Neural progenitor cell (in vitro differentiated cells): ENCODE measurements at places on chromosomes 6 and 20. TPM values are rescaled to one million over a fixed set of nuclear protein-coding genes. Genes with fewer than 3 reads are reported as not detected.

DNA sequence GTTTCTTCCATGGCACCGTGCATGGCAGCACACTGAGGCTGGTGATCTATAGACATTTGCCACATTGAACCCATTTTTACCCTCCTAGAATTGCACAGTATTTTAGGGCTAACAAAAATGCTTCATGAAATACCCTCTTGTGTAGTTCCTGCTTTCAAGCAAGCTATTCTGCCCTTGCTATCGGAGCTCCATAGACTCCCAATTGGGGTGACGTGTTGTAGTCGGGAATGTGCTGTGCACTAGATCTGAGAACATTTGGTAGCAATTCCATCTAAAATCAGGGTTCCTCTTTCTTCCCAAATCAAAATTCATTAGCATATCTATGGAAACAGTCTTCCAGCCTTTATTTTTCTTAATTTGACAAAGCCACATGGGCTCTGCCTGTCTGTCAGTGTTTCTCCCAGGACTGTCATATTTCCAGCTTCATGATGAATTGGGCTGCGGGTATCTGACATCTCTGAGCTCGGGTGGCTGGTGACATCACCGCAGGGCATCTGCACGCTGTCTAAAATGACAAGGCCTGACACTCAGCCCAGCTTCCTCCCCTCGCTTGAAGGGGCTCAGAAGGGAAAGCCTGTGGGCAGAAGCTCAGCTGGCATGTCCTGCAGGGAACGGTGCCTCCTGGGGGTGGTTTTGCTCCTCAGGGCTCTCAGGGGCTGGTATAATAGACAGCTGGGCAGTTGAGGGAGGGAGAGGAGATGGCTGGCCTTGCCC is 406.4 kb downstream of the QKI start:
- no peak for DNase-seq

DNA sequence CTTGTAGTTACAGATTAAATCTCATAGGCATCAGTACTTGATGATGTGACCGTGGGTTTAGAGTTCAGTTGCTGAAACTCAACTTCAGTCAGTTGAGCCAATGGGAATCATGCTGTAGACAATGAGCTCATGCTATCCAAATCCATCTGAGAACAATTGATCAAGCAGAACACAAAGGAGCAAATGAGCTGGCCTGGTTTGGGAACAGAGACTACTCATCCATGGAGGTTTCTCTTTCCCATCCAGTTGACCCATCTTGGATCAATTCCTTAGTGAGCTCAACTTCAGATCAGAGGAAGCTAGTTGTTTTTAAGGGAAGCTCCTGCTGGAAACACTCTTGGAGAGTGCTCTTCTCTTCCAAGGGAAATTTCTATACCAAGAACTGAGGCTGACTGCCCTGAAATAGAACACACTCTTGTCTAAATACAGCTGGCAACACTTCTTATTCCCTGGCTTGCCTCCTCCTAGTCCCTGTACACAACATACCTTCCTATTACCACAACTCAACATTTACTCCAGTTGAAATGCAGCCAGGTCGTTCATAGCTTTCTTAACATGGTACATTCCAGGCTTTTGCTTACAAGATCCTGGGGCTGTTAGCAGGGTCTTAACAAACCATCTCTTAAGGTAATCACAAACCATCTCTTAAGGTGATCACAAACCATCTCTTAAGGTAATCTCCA is 203.9 kb upstream of the PRDM1 start:
- DNase-seq = no peak

The OPN5 gene
- not detected in 2 replicates for total RNA-seq

- peak; percentile 2 for DNase-seq
Observed at GRCh38 chr6:135826236-135826804, 25.2 kb upstream of the PDE7B start.

DNA sequence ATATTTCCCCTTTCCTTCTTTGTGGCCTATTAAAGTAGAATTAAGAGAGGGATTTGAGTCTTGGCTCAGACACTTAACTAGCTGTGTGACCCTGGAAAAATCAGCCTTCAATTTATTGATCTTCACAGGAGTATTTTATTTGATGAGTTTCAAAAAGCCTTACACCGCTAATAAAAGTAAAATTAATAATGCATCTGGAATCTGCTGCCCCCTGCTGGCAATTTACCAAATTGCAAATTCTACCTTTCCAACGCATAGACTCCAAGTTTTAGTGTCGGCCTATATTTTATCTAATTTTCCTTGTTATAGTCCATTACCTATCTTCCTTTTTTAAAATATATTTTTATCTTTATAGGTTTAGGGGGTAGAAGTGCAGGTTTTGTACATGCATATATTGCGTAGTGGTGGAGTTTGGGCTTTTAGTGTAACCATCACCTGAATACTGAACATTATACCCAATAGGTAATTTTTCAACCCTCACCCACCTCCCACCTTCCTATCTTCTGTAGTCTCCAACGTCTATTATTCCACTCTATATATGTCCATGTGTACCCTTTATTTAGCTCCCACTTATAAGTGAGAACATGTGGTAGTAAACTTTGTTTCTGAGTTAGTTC is 46.3 kb downstream of the GOPC start:
- peak; percentile 30 for DNase-seq

GRCh38 chr6:146028252-146028795 is 538 bp upstream of the GRM1 start:
- DNase-seq = peak; percentile 89

The IL20RA gene
- not detected in 2 replicates for total RNA-seq

The OTOR gene
- not detected in 2 replicates for total RNA-seq

GRCh38 chr20:5146871-5147592 is 20.2 kb downstream of the CDS2 start:
- no peak for DNase-seq

DNA sequence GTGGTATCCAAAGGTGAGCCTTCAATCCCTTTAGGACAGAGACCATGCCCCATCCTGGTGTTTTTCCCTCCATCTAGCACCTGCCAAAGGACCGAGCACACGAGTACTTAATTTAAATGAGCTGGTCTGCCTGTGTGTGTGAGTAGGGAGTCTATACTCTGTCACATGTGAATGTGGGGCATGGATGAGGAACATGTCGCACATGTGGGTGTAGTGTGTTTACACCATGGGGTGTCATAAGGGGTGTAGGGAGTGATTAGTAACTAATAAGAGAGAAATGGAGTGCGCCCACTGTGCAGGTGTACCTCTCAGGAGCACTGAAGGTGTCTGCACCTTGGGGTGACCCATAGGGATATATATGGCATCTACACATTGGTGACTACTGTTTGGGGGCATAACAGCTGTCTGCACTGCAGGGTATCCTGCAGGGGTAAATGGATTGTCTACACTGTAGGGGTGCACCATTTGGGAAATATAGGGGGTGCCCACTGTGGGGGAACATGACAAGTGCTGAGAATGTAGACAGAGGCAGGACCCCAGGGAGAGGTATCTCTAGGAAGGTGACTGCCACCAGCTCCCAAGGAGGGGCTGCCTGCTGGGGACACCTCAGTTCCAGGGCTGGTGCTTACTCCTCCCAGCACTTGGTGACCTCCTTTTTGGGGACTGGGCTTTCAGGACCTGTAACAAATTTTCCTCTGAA is 53.5 kb downstream of the EBF4 start:
- DNase-seq = no peak

- DNase-seq = no peak
Observed at GRCh38 chr6:79167931-79168694, 66.4 kb downstream of the HMGN3 start.

The GNAS-AS1 gene
- 5.8 and 6.4 TPM in 2 replicates for total RNA-seq

DNA sequence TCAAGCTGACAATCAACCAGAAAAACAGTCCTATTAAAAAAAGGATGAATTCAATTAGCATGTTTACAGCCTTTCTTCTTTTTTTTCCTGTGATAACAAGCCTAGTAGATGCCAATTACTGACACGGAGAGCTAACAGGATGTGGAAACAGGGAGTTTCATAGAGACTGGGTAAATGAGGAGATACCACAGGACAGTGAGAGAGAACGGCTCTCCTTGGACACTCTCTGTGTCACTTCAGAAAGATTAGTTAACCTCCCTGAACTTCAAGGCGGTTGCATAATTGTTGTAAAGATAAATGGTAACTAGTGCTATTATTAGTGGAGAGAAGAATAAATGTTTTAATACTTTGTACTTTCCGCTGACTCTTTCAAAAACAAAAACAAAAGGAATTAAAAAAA is 14.8 kb downstream of the SLC17A5 start:
- DNase-seq = no peak
